ENCODE measurements at places on chromosomes 4 and X.
A peak's percentile ranks its signal among the peaks of the same experiment; 100 is the strongest.

- DNase-seq = no peak
These were observed 9.7 kb upstream of the MFAP3L start for GRCh38 chr4:170035845-170036244.

GRCh38 chrX:133660281-133660680 lies 245.0 kb upstream of the GPC4 start:
- peak; percentile 58 for DNase-seq

- DNase-seq = no peak
These were observed 155.1 kb upstream of the PPARGC1A start for GRCh38 chr4:24044610-24045589.

- DNase-seq = no peak
These were observed 54.3 kb downstream of the EGF start for GRCh38 chr4:109966891-109967481.

GRCh38 chr4:120589787-120590186 lies 332.7 kb downstream of the PRDM5 start:
- no peak for DNase-seq

DNA sequence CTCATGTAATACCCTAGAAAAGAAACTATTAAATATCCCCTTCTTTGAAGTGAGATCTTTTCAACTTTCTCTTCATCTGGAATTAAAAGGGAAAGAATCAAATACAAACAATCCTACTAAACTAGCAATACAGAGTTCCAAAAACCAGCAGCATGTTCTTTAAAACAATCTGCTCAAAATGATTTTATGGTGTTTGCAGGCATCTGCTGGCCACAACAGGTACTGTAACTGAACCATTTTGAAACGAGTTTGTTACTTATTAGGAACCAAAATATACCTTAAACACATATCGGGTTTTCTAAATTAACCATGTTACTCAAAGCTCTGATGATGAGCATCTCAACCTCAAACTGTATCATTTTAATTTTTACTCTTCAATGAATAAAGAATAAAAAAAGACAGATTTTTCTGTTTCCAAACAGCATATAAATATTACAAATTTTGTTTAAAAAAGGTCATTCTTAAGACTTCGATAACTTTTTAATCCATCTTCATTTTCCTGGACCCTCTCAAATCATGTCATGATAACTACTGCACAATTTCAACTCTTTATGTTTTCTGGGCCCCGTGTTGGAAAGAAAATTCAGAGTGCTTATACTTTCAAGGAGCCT lies 56.5 kb downstream of the ARAP2 start:
- DNase-seq = peak; percentile 62

DNA sequence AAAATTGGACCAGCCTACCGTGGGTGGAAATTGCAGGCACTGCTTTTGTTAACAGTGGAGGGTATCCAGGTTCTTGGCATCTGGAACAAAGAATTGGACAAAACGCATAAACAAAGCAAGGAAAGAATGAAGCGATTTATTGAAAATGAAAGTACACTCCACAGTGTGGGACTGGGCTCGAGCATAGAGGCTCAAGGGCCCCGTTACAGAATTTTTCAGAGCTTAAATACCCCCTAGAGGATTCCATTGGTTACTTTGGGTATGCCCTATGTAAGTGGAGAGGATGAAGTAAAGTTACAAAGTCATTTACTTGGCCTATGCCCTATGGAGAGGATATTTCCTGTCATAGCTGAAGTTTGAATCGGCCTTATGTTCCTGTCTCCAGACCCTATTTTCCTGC lies 85.3 kb downstream of the GLUD2 start:
- DNase-seq = no peak

GRCh38 chrX:23811108-23811651 lies 28.2 kb downstream of the SAT1 start:
- DNase-seq = peak; percentile 26

GRCh38 chr4:101696276-101697010 lies 94.1 kb upstream of the BANK1 start:
- peak; percentile 4 for DNase-seq

DNA sequence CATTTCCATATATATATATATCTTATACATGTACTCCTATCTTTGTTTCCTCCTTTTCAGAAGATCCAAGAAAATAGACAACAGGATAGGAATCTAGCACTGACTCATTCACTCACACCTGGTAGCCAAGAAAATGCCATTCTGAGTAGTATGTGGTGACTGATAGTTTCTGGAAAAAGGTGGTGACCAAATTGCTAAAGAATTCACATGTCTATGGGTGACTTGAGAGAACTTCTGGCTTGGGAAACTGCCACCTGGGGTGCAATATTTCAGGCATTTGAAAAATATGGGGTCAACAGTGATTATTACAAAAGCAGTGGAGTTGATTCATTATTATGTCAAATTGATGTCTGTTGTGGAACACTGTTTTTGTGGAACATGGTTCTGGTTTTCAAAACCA lies 605.1 kb downstream of the PCDH18 start:
- DNase-seq = peak; percentile 55

- no peak for DNase-seq
These were observed 83.1 kb downstream of the ATOH1 start for GRCh38 chr4:93911671-93912070.

- peak; percentile 77 for DNase-seq
These were observed 870.6 kb upstream of the SLIT2 start for GRCh38 chr4:19381068-19381467.

DNA sequence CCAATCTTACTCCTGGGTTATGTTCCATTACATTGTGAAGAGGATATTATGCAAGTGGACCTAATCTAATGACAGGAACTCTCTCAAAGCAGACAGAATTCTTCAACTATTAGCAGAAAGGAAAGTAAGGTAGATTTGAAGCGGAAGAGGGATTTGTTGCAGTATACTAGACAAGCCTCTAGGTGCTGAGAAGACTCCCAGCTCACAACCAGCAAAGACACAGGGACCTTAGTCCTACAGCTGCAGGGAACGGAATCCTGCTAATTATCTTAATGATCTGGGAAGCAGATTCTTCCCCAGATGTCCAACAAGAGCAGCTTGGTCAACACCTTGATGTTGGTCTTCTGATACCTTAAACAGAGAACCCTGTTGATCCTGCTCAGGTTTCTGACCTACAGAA lies 73.6 kb downstream of the STK32B start:
- no peak for DNase-seq

DNA sequence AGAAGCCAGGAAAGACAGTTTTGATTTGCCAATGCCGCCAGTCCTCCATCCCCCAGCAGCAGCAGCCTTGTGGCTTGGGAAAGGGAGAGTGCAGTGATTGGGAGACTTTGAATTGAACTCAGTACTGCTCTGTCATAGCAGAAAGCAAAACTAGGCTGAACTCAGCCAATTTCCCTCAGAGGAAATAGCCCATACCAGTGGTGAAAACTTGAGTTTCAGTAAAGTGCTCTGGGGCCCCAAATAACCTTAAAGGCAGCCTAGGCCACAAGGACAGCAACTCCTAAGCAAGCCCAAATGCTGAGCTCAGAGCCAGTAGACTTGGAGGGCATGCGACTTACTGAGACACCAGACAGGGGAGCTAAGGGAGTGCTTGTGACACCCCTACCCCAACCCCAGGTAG lies 2.0 kb upstream of the PROM1 start:
- DNase-seq = no peak

DNA sequence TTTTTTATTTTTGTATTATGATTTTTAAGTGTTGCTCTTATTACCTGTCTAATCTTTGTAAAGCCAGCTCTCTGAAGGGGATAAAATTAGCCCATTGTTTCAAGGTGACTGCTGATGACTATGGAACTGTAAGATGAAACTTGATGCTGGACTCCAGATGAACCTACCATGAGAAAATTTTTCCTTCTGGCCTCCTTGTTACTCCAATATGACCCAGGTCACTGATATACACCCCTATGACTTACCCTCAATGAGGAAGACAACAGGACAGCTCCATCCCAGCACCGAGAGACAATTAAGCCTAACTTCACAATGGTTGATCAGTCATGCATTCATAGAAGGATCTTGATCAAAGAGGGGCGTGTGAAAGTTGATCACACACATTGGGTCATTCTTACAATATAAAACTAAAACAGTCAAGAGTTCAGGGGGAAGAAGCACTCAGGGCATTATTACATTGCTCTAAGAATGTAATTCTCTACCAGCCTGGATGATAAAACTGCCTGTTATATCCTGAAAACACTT lies 230.8 kb upstream of the AGTR2 start:
- DNase-seq = no peak

GRCh38 chrX:69216446-69216845 lies 51.2 kb upstream of the PJA1 start:
- no peak for DNase-seq

- DNase-seq = no peak
These were observed 53.6 kb downstream of the SLC7A11 start for GRCh38 chr4:138188406-138189084.

DNA sequence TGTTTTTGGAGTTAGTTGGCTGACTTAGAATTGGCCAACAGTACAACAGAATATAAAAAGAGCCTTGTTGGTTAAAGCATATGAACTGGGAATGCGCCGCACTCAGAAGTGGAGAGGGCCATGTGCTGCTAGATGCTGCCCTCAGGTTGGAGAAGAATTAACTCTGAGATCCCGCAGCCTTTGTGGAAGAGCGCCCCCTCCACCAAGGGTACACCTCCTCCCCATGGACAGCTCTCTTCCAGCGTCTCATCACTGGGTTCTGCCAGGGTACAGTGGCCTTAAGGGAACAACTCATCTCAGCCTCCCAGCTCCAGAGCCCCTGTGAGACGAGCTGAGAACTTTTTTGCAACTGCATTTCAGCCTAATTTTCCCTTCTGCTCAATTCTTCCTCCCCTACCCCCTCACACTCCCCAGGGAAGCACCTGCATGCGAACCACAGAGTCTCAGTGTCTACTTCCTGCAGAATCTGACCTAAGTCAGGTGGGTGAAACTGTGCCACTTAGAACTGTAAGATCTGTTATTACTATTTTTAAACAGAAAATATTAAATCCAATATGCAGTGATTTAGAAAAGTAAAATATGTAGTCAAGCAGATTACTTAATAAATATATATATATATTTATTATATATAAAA lies 380.6 kb downstream of the RAB28 start:
- DNase-seq = no peak

- no peak for DNase-seq
These were observed 11.2 kb downstream of the IDS start for GRCh38 chrX:149493567-149494562.

- DNase-seq = no peak
These were observed 740.6 kb upstream of the TENM3 start for GRCh38 chr4:181502611-181503010.

DNA sequence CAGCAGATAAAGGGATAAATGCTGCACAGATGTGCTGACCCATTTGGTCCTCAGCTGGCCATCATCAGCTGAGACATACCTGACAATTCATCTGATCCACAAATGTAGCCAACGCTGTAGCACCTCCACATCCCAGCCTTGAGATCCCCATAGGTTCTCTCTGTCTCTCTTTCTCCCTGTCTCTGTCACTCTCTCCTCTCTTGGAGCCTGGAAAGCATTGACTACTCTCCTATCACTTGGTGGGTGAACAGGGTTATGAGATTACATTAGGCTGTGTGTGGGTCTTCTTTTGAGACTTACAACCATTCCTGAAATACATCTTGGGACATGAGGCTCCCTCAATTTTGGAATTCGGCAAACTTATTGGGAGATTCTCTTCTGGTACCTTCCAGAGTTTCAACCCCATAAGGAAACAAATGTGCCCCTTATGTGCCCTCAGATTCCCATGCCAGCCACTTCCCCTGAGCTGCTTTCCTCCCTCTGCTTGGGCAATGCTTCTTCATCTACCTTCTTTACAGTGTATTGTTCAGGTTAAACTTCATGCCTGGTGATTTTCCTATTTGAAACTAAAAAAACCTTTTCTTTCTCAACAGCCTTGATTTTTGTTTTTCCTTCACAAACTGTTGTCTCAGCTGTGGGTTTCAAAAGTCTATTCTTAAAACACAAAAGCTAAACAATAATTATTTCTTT lies 29.1 kb upstream of the FGF2 start:
- no peak for DNase-seq

DNA sequence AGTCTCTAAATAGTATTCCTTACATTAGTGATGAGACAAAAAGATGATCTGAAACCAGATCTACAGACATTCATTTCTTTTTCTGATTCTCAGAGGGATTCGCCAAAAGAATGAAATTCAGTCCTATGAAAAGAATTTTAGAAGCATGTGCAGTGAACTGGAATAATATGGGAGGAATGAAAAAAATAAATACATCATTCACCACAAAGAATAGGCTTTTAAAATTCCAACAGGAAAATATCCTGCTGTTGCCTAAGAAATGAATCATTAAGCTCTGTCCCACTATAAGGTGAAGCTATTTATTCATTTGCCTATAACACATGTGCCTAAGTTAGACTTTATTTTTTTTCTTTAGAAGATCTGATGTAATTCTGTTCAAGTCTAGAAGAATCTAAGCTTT lies 165.9 kb downstream of the IL15 start:
- DNase-seq = peak; percentile 31

Measured in choroid plexus epithelial cell (primary cell).